ENCODE measurements at places on chromosomes 2 and 18.

- DNase-seq, result no peak
Observed at GRCh38 chr2:176931588-176932563, 280.7 kb upstream of the HNRNPA3 start.

DNA sequence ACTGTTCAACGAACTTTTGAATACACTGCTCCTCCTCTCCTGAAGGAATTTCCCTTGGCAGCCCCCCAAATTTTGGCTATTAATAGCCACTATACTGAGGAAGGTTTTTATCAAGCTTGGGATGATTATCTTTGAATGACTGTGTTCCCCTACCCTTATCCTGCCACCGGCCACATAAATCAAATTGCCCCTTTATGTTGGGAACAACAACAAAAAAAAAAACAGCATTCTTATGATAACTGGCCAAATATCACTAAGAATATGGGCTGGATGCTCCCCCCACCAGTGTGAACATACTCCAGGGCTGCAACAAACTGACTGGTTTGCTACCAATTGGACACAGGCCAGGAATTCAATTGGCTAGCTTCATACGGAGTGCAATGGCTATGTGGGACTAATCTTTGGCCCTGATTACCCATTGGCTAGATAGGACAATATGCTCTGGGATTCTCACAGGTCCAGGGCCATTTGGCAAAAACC, 20.6 kb downstream of the DUSP11 start:
- no peak for DNase-seq

DNA sequence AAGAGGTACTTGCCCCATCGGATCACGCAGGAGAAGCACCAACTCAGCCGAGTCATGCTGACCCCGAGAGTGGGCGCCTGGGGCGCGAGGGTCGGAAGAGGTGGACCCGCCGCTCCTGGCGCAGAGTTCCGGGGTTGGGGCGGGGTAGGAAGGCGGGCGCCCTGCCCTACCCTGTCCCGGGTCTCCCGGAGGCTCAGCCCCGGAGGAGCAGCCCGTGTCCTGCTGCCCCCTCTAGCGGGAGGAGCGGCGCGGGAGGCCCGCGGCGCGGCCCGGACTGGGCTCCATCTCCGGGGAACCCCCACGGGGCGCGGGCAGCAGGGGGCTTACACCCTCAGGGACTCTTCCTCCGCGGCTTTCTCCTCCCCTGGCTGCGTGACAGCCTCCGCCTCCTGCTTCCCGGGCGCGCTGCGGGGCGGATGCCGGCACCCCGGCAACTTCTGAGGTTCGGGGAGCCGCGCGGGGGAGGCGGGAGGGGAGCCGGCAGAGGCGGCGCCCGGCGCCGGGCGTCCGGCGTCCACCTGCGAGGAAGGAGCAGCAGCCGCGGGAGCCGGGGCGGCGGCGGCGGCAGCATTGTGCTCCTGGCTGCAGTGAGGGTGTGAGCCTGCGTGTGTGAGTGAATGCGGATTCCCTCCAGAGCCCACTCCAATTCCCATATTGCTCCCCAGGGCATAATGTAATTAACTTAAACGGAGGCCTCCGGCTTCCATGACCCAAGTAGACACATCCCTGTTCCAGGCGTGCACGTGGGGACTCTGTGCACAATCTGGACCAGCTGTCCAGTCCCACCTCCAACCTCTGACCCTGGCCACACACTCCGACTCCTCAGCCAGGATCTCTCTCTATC, 7.6 kb upstream of the TNS1 start:
- no peak for DNase-seq

- no peak for DNase-seq
Observed at GRCh38 chr2:19043893-19044292, 314.5 kb downstream of the OSR1 start.

DNA sequence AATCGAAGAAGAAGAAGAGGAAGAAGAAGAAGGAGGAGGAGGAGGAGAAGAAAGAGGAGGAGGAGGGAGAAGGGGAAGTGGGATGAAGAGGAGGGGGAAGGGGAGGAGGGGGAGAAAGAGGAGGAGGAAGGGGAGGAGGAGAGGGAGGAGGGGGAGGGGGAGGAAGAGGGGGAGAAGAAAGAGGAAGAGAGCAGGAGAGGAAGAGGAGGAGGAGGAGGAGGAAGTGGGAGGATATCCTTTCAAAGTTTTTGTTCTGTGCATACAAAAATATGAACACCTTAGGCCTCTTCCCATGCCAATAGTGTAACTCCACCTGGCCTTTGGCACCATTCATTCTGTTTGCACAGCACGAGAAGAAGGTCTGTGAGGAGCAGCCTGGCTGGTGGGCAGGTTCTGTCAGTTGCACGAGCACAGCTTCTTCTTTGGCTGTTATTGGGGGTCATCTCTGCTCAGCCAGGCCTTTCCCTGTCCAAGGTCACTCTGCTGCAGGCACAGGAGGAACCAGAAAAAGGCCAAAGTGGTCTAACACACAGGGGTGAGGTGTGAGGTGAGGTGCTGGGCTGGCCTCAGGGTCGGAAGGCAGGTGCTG, 25.8 kb upstream of the PLB1 start:
- DNase-seq, result no peak

DNA sequence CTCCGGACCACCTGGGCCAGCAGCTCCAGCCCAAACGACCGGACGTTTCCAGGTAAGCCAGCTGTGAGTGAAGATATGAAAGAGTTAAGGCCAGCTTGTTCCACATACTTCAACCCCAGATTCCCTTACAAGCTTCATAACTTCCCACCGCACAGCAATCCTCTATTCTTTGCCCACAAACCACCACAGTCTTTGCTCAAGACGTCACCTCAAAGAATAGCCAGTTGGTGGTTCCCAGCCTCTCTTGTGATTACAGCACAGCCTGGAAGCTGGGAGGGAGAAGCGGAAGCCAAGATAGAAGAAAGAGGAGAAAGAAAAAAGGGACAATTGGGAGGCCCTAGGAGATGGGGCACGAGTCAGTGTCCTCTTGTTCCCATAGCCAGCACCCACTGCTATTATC, 70.6 kb downstream of the NRP2 start:
- no peak for DNase-seq
